NCI-H1417 treated with DMSO at 0.1 percent for 48 hours (cell line): ENCODE measurements at places on chromosomes 13 and 19.
A peak's percentile ranks its signal among the peaks of the same experiment; 100 is the strongest.

DNA sequence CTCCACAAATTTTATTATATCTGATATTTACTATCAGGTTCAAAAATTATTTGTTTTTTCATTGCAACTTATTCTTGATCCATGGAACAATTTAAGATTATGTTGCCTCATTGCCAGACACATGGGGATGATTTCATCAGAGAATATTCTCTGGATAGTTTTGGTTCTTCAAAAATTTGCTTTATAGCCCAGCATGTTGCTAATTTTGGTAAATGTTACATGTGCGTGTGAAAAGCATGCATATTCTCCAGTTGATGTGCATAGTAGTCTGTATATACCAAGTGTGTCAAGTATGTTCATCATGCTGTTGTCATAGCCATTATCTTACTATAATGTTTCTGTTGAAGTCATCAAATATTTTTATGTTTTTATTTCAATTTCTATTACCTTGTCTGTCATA lies 122.3 kb downstream of the RFC3 start:
- no peak for DNase-seq

DNA sequence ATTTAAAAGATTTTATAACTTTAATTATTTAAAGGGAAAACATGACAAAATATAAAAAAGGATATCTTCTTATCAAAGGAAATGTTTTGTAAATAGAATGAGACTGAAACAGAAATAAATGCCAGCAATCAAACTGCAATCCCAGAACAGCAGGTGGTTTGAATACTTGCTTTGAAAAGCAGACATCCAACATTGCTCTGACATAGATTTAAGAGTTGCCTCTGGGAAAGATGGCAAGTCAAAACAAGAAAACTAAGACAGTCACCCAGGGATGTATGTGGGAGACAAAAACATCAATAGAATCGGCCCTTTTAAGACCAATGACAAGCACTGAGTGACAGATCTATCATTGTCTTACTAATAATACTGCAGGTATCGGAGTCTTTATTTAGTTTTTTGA lies 789.7 kb upstream of the GPC6 start:
- DNase-seq = peak; percentile 29

DNA sequence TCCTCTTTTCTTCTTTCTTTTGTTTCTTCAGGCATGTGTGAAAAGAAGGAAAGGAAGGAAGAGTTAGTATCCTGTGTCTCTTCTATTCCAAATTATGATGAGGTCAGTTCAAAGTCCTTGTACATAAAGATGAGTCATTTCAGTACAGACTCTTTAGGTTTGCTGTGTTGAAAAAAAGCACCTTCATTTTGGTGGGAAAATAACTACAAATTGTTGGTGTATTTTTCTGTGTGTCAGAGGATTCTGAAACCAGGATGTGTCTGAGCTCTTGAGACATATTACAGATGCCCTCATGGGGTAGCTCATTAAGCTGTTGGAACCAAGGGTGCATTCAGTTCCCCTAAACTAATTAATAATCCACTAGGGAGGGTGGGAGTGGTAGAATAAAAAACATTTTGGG lies 5.8 kb upstream of the HSPH1 start:
- DNase-seq = no peak

GRCh38 chr13:44697058-44697457 lies 120.9 kb upstream of the TSC22D1 start:
- no peak for DNase-seq

DNA sequence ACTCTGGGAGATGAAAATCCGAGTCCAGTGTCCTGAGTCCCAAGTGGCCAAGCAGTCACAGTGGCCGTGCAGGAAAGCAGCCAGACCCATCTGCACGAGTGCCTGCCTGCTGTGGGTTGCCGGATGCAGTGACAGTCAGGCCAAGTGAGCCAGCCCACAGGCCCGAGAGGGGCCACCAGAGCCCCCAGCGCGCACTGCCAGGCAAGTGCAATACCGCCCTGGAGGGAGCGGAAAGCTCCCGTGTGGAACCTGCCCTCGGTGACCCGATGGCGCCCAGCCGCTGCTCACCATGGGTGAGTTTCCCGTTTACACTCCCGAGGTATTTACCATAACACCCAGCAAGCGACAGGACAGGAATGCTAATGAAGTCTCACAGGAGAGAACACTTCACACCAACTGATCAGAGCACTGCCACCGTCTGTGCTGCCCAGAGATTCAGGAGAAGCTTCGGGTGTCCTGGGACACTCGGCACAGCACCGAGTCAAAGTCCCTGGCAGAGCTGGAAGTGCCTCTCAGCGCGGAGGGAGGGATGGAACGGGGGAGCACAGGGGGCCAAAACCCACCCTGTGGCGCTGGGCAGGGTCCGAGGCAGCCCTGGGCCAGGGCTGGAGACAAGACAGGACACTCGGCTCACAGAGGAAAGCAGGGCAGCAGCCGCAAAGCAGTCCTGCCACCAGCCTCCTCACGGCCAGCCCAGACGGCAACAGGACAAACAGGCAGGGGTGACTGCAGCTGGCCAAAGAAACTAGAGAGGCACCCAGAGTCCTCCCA lies 21.3 kb upstream of the TINCR start:
- no peak for DNase-seq

DNA sequence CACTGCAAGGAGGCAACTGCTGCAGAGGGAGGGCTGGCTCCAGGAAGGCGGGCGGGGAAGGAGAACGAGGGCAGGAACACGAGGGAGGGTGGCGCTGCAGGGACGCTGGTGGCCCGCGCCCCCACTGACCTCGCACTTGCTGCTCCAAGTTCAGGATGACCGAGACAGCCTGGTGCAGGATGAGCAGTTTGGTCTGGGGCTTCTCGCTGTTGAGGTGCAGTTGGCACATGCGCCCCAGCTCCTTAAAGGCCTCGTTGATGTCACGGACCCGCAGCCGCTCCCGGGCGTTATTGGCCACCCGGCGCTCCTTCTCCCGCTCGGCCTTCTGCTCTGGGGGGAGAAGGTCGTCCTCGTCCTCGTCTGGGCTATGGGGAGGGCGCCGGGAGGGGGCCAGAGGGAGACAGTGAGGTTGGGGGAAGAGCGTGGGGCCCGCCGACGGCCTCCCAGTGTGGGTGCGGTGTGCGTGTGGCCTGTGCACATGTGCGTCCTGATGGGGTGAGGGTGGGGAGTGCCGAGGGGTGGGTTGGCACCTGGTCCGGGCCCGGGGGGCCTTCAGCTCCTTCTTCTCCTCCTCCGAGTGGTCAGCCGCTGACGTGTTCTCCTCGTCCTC lies 10.0 kb upstream of the UQCR11 start:
- DNase-seq = no peak

GRCh38 chr13:104411141-104411765 lies 1345.0 kb upstream of the SLC10A2 start:
- no peak for DNase-seq

DNA sequence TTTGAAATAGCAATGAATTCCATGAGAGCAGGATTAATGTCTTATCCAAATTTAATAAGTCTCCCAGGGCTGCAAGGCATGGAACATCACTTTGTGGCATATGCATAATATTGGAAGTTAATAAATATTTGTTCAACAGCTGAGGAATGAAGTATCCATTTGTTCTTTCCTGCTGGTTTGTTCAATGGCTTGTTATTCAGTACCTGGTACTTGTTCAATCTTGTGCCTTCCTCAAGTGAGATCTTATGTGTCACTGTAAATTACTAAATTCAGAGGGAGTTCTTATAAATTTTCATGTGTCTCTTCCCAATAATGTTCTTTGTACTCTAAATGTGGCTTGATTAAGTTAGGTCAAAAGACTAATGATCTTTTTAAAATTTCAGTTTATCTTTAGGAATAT lies 1105.5 kb upstream of the SPRY2 start:
- DNase-seq = no peak

DNA sequence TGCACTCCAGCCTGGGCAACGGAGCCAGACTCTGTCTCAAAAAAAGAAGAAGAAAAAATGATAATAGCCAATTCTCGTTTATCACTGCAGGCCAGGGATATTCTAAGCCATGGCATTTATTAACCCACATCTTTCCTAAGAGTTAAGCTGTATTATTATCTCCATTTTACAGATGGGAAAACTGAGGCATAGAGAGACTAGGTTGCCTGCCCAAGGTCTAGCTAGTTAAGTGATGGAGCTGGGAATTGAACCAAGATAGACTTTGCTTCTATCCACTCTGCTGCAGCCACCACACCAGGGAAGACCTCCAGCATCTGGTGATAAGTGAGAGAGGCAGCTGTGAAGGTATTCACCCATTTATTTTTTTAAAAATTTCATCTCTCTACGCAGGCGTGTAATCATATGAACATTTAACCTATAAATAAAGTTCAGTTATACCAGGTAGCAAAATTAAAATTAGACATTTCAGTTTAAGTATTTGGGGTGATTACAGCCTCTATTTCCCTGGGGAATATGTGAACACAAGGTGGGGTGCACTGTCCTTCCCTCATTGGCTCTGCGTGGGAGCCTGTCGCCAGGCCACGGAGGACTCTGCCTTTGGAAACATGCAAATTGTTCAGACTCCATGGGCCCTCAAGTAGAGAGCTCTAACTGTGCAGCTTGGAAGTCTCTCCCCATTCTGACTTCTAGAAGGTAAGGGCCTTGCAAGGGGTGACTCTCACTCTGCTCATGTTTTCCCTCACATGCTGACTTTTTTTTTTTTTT lies 157.8 kb downstream of the SIPA1L3 start:
- no peak for DNase-seq

DNA sequence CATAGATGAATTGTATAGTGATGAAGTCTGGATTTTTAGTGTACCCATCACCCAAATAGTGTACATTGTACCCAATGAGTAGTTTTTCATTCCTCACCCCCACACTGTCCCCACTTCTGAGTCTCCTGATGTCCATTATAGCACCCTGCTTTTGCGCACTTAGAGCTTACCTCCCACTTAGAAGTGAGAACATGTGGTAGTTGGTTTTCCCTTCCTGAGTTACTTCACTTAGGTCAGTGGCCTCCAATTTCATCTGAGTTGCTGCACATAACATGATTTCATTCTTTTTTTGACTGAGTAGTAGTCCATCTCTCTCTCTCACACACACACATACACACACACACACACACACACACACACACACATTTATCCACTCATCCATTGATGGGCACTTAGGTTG lies 43.2 kb upstream of the ALOX5AP start:
- DNase-seq = no peak

- DNase-seq = no peak
These were observed at the start of gene ATP7B for GRCh38 chr13:52010890-52011631. Gene ATP7B (minus strand): TSS chr13:52011450. CDS start chr13:52011337, 113 bp downstream.

- no peak for DNase-seq
These were observed 18.8 kb downstream of the C1QTNF9 start for GRCh38 chr13:24328145-24328544.

- no peak for DNase-seq
These were observed 78.6 kb upstream of the MAB21L1 start for GRCh38 chr13:35554972-35555623.

GRCh38 chr13:113275387-113275786 lies 21.7 kb upstream of the LAMP1 start:
- DNase-seq = peak; percentile 12

- no peak for DNase-seq
These were observed 6.1 kb downstream of the CAPN12 start for GRCh38 chr19:38737921-38738737.

GRCh38 chr13:32317716-32318465 lies 2.6 kb downstream of the BRCA2 start:
- DNase-seq = no peak

DNA sequence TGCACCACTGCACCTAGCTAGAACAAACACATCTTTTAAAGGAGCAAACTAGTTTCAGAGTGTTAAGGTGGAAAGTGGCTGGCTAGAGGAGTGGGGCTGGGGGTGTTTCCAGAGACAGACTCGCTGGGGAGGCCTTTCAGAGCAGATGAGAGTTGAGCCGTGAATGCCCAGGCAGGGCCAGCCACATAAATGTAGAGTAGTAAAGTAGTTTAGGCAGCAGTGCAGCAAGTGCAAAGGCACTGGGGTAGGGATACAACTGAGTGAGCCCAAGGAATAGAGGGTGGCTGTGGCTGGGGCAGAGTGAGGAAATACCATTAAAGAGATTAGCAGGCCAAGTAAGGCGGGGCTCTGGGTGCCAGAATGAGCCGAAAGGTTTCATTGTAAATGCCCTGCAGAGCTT lies 72.0 kb downstream of the ALOX5AP start:
- no peak for DNase-seq

GRCh38 chr19:45793178-45793564 lies 526 bp upstream of the DMWD start:
- DNase-seq = no peak

DNA sequence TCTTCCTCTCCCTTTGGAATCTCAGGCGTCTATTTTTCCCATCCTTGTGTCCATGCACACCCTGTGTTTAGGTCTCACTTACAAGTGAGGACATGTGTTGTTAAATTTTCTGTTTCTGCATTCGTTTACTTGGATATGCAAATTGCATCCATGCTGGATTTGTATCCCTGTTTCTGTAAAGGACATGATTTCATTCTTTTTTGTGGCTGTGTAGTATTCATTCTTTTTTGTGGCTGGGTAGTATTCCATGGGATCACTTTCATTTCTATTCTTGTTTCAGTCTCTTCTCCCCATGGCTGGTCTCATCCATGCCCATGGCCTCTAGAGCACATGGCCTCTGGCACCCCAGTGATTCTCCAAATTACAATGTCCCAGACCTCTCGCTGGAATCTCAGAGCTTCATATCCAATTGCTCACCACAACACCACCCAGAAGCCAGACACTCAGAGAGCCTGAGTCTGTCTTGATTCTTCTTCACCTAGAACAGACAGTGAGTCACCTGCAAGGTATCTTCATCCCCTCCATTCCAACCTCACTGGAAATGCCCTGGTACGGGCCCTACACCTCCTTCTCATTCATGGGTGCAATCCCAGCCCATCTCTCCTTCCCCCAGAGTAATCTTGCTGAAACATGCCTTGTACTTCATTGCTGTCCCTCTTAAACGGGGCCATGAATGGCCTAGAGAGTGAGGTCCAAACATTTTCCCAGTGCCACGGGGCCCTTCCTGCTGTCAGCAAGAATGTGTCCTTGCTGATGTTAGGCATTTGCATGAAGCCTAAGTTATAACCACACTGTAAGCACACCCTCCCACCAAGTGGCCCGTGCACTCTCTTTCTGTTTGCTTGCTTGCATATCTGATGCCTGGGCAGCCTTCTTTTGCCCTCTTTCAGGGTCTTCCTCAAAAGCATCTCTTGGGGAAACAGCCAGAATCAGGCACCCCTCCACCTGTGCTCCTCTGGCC lies 476.2 kb upstream of the TSHZ3 start:
- no peak for DNase-seq

- no peak for DNase-seq
These were observed 84.1 kb upstream of the KLF12 start for GRCh38 chr13:74218291-74218690.

DNA sequence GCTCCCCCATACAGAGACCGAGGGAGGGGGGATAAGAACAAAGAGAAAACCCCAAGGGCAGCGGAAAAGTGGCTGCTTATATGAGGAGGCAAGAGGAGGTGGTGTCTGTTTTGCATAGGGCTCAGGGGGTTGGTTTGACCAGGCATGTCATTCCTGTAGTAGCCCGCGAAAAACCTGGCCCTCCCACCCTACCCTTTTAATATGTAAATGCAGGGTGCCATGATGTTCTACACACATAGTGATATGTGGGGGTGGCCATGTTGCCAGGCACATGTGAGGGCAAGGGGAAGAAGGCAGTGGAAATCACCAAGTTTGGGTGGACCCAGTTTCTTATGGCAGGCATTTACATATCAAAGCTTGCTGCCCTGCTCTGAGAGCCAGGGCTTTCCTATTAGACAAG lies 203.5 kb upstream of the UBL3 start:
- no peak for DNase-seq

GRCh38 chr13:41756198-41756880 lies 204.6 kb downstream of the VWA8 start:
- DNase-seq = no peak

GRCh38 chr19:52599241-52599640 lies 29.2 kb downstream of the ZNF701 start:
- no peak for DNase-seq

- no peak for DNase-seq
These were observed 2.8 kb downstream of the MAMSTR start for GRCh38 chr19:48716562-48717291.
